ENCODE measurements at places on chromosomes 6 and 20. TPM values are rescaled to one million over a fixed set of nuclear protein-coding genes. Genes with fewer than 3 reads are reported as not detected.

MAP3K7 gene
- total RNA-seq = 73.2 TPM

ZBP1 gene
- not detected for total RNA-seq

LGSN gene
- 729 TPM for total RNA-seq

PTCRA gene
- not detected for total RNA-seq

DDO gene
- 0.16 TPM for total RNA-seq

TTBK1 gene
- 4.6 TPM for total RNA-seq
